Body of pancreas (tissue), 4 donors: ENCODE measurements at places on chromosomes 16 and 17.

DNA sequence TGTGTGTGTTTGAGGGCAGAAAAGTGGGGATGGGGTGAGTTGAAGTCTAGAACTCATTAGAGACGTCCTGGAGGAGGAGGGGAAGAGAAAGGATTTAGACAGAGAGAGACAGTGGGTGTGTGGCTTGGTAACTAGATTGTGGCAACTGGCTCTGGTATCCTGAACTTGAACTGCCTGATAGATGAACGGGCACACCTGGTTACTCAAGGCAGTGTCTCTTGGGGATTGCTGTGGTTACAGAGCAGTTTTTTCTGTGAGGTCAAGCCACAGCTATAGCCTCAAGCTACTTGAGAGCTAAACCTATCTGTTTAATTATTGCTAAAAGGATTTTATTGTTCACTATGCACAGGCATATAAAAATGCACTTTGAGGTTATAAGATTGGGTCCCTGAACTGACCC, 29.8 kb upstream of the MYH2 start:
- DNase-seq = no peak
- H3K4me3 ChIP-seq = no peak overlapping the region
- H3K27me3 ChIP-seq = no peaks in the 10 kb centered on the region
- H3K36me3 ChIP-seq = no peaks in the 10 kb centered on the region
- H3K27ac ChIP-seq = no peak overlapping the region
- no peaks in the 10 kb centered on the region for H3K4me1 ChIP-seq

GRCh38 chr16:55642611-55643010, 13.2 kb upstream of the SLC6A2 start:
- H3K4me3 ChIP-seq = no peak overlapping the region
- no peak overlapping the region for H3K27ac ChIP-seq
- no peaks in the 10 kb centered on the region for H3K4me1 ChIP-seq
- H3K36me3 ChIP-seq = no peaks in the 10 kb centered on the region
- H3K27me3 ChIP-seq = no peaks in the 10 kb centered on the region

- peaks cover 5% of the 10 kb centered on the region for H3K4me1 ChIP-seq
- H3K27me3 ChIP-seq = no peaks in the 10 kb centered on the region
- H3K27ac ChIP-seq = no peak overlapping the region
Measured at GRCh38 chr16:84780544-84781376, 39.0 kb upstream of the CRISPLD2 start.

GRCh38 chr17:82647593-82648164, 565 bp downstream of the WDR45B start:
- no peaks in the 10 kb centered on the region for H3K27me3 ChIP-seq
- peak; percentile 44 for DNase-seq
- H3K4me3 ChIP-seq = peak overlapping the region; percentile 93
- peak overlapping the region; percentile 99 for H3K27ac ChIP-seq

DNA sequence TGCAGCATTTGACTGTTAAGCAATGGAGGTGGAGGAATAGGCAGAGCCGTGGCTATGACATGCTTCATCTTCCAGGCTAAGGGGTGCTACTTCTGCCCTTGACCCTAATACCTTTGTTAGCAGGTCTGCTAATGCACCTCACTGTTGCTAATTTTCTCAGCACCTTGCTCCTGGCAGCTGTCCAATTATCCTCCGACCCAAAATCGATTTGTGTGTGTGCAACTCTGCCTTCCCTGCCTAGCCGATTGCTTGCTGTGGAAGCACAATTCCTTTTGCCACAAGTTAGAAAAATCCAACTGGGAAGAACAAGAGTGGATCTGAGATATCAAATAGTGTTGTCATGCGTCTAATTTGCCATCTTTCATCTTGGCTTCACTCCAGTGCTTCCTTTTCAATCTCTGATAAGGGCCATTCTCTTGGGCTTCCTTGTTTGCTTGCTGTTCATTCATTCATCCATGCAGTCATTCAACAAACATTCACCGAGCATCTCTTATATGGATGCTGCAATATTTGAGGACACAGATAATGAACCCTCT, 422.8 kb downstream of the RBFOX1 start:
- no peaks in the 10 kb centered on the region for H3K36me3 ChIP-seq
- H3K27me3 ChIP-seq = no peaks in the 10 kb centered on the region
- no peak overlapping the region for H3K27ac ChIP-seq
- no peak for DNase-seq
- no peaks in the 10 kb centered on the region for H3K4me1 ChIP-seq
- H3K4me3 ChIP-seq = no peak overlapping the region

GRCh38 chr16:1998360-1998835, 8.6 kb downstream of the SYNGR3 start:
- no peak for DNase-seq
- H3K4me1 ChIP-seq = peaks cover 3% of the 10 kb centered on the region
- no peak overlapping the region for H3K27ac ChIP-seq
- no peaks in the 10 kb centered on the region for H3K27me3 ChIP-seq
